NCI-H748 treated with DMSO at 0.1 percent for 48 hours (cell line): ENCODE measurements at places on chromosomes 7 and 10.

- no peak for DNase-seq
Observed at GRCh38 chr10:33955676-33956075, 621.2 kb upstream of the NRP1 start.

DNA sequence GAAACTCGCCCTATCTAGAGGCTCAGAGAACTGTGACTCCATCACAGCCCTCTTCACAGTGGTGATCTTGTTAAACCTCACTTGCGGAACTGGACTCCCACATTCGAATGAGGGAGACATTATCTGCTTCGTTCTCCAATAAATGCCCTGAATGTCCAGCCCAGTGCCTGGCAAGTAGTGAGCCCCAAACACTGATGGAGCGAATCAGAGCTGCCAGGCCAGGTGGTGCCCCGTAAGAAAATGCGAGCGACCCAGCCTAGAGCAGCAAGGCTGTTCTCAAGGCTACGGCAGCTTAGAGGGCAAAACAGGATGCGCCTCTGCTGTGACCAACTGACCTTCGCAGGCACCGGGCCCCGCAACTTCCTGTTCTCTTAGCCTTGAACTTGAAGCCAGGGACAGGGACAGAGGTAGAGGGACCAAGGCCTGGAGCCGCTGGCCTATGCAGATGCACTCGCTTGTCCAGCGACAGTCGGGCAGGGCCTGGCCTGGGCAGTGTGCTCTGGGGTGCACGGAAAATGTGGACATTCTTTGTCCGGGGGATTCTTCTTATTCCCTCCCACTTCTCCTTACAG is 217.6 kb downstream of the TCERG1L start:
- no peak for DNase-seq

DNA sequence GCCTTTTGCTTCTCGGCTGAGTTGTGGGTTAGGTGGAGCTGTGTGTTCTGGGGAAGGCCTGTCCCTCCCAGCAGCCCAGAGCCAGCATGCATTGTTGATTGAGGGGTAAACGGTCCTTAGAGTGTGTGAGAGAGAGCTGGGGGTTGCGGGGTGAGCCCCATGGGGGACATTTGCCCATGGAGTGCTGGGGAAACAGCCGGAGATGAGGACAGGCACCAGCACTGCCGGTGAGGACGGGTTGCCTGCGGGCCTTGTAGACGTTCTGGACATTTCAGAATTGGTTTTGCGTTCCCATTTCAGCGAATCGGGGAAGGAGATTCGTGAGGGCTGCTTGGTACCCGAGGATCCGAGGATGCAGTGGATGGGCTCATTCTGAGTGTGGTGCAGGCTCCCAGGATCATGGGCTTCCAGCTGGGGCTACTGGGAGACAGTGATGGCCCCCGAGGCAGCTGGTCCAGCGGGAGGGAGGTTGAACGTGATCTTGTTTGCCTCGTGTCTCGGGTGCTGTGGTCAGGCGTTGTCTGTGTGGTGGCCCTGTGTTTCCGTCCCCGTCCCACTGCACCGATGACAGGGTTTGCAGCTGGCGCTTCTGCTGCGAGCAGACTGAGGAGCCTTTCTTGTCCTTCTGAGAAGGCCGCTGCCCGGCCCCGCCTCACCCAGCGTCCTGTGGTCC is 113.9 kb downstream of the CYTH3 start:
- DNase-seq: no peak

DNA sequence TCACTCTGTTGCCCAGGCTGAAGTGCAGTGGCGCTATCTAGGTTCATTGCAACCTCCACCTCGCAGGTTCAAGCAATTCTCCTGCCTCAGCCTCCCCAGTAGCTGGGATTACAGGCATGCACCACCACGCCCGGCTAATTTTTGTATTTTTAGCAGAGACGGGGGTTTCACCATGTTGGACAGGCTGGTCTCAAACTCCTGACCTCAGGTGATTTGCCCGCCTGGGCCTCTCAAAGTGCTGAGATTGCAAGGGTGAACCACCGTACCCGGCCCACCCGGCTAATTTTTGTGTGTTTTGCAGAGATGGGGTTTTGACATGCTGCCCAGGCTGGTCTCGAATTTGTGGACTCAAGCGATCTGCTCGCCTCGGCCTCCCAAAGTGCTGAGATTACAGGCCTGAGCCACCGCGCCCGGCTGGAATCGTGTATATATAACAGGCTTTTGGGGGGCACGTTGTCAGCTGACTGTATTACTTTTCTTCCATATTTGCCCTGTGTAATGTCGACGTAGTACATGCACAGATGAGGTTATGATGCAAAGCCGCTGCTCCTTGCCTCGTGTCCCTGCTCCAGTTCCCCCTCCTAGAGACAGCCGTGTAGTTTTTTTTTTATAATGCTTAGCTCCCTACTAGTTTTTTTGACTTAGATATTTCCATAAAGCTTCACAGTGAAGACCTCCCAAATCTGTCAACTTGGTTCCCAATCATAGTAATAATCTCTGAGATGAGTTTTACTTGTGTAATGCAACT is 883 bp upstream of the TRA2A start:
- DNase-seq: no peak

GRCh38 chr7:134293002-134293740 is 23.6 kb downstream of the SLC35B4 start:
- no peak for DNase-seq
